Fibroblast of the conjunctiva (primary cell): ENCODE measurements at places on chromosomes 4 and X.

DNA sequence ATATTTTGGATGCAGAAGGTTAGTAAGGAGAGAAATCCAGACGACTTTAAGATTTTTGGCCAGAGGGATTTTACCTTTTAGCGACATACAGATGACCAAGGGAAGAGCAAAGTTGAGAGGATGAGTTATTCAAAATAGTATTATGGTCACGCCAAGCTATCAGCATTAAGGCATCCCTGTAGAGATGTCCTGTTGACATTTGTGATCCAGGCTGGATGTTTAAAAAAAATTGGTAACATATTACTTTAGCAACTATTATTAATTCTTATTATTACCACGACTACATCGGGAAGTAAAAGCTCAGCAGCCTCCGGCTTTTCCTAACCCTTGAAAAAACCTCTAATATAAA lies 562 bp upstream of the OSTC start:
- DNase-seq = no peak

DNA sequence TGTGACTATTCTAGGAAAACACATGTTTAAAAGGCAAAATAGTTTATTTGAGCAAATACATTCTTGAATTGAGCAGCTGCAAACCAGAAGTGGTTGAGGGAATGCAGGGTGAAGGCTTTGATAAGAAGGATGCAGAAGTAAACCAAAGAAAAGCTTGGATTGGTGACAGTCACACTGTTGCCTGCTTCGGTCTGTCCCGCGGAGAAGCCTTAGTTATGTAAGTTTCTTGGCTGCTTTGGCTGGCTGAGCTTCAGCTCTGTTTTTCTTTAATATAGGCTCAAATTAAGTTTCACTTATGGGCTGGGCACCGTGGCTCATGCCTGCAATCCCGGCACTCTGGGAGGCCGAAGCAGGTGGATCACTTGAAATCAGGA lies 67.6 kb downstream of the FAM53A start:
- no peak for DNase-seq

DNA sequence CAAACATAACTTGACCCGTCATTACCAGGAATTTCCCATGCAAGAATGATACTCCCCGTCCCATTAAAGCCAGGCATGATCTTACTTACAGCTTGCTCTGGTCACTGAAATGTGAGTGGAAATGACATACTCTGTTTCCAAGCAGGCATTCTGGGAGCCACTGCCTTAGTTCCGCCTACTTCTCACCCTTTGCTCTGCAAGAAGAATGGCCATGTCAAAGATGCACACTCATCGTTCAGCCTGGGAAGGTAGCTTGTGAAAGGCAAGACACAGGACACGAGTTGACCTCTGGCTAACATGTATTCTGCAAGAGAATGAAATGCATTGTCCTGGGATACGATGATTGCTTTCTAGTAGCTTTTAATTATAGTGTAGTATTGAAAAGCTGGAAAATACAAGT lies 1144.4 kb downstream of the NLGN4X start:
- no peak for DNase-seq

- no peak for DNase-seq
These were observed 182.2 kb upstream of the KIT start for GRCh38 chr4:54475546-54475945.

DNA sequence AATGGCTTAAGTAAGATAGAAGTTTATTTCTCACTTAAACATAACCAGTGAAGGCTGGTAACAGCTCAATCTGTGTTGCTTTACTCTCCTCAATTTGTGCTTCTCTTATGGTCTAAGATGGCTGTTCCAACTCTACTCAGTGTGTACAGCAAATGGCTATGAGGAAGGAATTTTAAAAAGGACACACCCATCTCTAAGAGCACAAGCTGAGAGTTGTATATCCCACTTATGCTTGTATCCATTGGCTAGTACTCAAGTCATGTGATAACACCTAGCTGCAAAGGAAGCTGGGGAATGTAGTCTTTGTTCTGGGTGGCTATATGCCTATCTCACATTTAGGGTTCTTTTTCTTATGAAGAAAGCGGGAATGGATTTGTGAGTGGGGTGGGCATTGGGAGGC lies 63.3 kb downstream of the GPAT3 start:
- DNase-seq = peak; percentile 20

DNA sequence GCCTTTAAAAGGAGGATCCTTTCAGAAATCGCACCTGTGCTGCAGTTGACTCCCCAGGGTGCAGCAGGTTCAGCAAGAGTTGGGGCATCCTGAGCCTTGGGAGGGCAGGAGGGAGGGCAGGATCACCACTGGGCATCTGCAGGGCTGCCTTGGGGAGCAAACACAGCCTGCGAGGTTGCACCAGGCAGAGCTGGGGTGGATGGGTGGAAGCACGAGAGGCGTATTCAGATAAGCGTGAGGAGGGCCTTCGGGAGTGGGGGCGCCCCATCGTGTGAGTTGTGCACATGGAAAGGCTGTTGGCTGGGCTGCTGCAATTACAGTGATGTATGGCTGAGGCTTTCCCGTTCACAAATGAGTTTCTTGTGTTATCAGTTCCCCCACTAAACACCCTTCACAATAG lies 55.5 kb downstream of the PSAPL1 start:
- DNase-seq = no peak

DNA sequence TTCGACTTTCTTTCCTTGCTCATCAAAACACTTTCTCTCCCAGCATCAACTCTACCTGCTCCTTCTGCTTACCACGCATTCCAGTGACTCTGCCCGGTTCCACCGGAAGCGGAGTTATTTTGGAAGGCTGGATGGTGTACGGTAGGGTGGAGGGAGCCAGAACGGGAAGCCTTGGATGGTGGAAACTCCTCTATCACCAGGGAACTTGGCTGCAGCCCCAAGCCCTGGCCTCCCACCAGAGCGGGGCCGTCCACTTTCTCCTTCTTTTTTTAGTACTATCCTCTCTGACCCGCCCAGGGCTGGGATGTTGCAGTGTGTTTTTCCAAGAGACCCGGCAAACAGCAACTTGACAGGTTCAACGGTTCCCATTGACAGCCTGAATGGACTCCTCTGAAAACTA lies 27.6 kb downstream of the ADGRG2 start:
- DNase-seq = no peak

GRCh38 chr4:176726803-176727202 lies 65.9 kb downstream of the VEGFC start:
- no peak for DNase-seq

DNA sequence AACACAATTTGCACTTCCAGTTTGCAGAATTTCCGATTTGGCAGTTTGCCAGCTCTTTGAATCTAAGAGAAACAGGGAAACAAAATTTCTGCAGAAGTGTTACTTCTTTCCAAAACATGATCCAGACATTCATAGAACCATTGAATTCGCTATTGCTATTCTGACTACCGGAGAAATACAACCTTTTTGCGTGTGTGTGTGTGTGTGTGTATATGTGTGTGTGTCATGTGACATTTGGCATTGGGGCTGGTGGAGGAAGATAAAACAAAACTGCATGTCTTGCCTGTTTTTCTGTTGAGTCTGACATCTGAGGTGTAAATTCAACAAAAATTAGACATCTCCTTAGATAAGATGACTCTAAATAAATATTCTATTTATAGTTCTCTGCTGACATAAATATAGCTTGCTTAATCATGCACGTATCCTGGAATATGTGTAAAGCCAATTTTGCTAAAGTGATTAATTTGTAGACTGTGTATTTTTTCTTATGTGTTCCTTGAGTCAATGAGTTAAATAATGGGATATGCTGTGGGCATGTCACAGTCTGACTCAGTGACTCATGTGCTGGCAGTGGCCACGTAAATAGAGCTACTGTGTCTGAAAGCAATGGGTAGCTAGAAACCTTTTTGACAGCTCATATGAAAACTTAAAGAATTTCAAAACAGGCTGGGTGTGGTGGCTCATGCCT lies 98.9 kb downstream of the HPGD start:
- peak; percentile 30 for DNase-seq

GRCh38 chrX:111309083-111309482 lies 38.8 kb upstream of the CAPN6 start:
- DNase-seq = no peak

DNA sequence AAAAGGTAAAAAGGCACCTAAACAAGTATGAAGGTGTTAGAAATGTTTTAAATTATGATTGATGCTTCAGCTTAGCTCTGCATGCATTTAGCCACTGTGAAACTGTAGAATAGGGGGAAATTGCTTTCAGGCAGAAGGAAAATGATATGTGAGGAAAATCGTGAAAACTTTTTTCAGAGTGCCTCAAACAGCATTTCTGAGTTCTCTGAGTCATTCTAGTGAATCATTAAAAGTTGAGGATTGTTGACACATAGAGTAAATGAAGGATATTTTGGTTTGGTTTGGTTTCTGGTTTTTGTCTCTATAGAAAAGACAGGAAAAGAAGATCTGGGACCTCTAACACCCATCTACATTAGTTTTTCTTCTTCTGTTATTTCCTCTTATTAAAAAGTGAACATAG lies 332.5 kb upstream of the TRAM1L1 start:
- DNase-seq = no peak

GRCh38 chr4:7542781-7543180 lies 108.1 kb upstream of the PSAPL1 start:
- no peak for DNase-seq

DNA sequence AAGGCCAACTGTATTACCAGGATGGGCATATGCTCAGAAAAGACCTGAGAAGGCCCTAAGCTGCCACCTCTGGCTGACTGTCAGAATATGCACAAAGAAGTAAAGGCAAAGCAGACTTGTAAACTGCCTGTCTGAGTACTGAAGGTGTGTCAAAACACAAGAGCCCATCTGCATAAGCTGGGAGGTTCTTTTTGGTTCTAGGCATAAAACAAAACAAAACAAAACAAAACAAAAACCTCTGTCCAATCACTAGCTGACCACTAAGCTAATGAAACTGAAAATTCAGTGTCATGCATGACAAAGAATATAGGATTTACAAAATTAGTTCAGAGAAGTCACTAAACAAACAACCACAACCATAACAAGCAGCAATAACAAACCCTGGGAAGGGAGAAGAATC lies 20.6 kb downstream of the SH3D19 start:
- DNase-seq = no peak

- no peak for DNase-seq
These were observed 102.4 kb upstream of the ADRA2C start for GRCh38 chr4:3663791-3664190.

GRCh38 chr4:126776361-126776760 lies 856.4 kb upstream of the INTU start:
- no peak for DNase-seq

DNA sequence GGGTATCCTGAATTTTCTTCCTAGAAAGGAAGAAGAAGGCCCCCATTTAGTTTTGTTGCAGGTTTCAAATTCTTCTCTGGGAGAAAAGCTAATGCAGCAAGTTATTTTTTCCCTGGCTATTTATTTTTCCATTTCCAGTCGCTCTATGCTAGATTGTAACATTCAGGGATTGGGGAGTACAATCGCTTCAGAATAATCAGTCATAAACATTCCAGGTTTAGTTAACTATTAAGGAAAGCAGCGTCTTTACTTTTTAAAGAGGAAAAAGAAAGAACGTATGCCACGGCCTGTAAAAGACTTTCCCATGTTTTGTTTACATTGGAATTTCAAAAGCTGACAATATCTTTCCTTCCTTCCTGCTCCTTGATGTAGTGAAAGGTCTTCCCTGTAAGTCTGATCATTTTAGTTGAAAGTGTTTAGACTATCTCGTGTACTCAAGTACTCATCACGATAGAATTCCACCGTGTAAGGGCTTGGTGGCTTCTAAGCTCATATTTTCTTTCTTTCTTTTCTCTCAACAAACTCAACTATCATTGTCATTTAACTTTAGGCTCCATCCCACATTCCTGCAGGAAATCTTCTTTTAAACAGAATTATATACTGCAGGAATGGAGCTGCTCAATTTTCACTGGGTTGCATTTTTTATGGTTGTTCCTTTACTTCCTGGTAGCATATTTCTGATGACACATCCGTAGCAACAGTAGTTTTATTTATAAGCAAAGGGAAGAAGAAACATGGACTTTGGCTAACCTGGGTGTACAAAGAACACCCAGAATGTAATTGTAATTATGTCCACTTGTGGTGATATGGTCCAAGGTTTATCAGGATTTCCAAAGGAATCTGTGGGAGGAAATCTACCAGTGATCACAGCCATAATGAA lies 213.1 kb upstream of the FAT1 start:
- peak; percentile 27 for DNase-seq

DNA sequence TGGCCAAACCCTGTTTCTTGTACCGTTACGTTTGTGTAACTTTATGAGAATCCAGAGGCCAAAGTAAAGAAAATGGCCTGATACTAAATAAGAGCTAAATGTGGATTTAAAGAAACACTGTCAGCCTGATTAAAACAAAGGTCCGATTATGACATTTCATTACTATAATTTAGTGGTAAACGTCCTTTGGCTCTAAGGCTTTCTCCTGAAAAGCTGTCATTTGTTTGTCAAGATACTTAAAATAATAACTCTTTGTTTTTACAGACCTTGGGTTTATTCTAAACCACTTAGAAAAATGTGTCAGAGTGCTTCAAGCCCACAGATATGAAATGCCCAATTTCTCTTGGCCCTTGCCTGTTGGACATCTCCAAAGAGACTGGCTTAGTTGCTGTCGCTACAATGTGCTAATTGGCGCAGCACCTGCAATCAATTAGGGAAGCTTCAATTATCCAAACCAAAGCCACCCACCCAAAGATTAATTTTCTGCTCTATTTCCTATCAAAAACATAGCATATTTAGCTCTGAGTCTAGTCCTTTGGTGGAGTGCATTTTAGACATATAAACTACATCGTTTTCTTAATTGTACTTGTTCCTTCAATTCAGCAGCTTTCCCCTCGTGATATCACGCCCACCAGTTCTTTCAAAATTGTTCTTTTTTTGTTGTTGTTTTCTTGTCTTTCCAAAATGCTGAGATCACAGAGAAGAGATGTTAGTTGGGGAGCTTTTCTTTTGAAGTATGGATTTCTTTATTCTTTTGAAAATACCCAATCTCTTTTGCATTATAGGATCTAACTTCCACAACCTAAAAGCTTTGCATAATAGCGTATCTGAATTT lies 13.6 kb downstream of the SMIM20 start:
- no peak for DNase-seq

GRCh38 chr4:98779088-98779487 lies 120.7 kb upstream of the TSPAN5 start:
- no peak for DNase-seq
